ENCODE measurements at places on chromosomes 3 and 15.

DNA sequence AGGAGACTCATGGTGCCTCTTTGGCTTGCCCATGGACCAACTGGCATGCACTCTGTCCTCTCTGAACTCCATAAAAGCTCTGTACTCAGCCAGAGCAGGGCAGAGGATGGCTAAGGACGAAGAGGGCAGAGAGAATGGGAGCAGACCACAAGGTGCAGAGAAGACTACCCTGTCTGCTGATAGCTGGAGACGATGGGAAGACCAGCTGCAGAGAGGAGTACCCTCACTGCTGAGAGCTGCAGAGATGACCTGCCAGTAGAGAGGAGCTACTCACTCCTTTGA is 65.0 kb downstream of the THBS1 start:
- no peak for DNase-seq

DNA sequence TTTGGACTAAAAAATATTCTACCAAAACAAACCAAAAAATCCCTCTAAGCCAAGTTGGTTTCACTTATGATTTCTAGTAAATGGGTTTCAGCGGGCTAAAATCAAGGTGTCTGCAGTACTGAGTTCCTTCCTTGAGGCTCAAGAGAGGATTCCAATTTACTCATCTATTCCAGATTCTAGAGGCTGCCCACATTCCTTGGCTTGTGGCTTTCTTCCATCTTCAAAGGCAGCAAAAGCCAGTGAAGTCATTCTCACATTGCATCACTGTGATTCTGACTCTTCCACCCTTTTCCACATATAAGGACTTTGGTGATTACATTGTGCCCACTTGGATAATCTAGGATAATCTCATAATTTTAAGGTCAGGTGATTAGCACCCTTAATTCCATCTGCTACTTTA is 48.1 kb downstream of the DPPA2 start:
- DNase-seq, result no peak

DNA sequence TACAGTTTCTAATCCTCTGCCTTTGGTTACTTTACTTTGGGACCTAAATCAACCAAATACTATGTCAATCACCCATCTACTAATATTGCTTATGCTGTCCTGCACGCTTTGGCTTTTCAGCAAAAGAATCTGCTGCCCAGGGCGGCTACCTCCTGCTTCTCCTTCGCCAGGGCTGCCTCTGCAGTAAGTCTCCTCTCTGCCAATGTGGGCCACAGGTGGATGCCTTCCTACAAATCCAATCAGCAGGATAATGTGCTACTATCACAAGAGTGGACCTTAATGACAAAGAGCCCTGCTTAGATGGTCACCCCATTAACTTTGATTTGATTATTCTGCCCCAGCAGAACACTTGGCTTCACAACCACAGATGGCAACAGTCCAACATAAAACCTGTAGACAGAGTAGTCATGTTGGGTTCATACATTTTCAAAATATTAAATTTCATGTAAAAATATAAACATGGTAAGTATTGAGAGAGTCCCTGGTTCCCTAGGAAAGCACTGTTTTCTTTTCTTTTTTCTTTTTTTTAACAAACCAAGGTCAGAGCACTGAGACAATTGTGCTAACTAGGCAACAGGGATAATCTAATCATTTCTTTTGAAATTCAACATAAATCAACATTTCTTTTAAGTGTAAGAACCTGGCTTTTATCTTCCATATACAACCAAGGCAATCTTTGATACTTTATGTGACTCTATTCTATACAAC is 298.3 kb downstream of the ZBTB20 start:
- DNase-seq, result no peak

GRCh38 chr15:70857562-70858285 is 3.8 kb upstream of the LARP6 start:
- DNase-seq, result no peak

DNA sequence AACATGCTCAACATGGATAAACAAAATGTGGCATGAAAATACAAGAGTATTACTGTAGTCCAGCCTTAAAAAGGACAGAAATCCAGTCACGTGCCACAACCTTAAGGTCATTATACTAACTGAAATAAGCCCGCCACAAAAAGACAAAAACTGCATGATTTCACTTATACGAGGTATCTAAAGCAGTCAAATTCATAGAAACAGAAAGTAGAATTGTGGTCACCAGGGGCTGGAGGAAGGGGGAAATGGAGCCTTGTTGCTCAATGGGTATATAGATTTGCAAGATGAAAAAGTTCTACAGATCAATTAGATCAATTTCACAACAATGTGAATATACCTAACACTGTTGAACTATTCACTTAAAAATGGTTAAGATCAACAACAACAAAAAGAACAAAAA is 7.4 kb downstream of the GLB1 start:
- no peak for DNase-seq

DNA sequence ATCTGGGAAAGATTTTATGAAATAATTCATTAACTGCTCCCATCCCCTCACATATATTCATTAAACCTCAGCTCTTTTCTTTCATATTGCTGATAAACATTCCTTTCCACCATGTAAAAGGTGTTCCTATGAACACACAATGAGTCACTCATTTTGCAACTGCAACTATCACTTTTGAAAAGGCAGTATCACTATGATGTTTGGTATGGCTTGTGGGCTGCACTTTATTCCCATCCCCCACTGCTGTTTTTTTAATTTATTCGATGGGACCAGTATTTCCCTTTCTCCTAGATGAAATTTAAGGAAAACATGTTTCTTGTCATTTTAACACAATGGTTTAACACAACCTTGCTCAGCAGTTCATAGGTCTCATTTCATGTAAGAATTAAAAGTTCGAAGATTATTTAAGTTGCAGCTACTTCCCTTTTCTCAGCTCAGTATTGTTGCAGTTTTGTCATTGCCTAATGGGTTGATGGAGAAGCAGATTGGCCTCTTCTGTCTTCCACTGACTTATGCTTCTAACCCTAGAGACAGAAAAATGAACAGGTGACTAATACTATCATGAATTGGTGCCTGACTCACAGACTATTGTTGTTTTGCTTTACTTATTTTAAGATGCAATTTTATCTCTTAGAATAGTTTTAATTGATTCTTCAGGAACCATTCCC is 280.3 kb downstream of the ZPLD1 start:
- no peak for DNase-seq

GRCh38 chr3:172280406-172281051 is 167.7 kb downstream of the GHSR start:
- no peak for DNase-seq

DNA sequence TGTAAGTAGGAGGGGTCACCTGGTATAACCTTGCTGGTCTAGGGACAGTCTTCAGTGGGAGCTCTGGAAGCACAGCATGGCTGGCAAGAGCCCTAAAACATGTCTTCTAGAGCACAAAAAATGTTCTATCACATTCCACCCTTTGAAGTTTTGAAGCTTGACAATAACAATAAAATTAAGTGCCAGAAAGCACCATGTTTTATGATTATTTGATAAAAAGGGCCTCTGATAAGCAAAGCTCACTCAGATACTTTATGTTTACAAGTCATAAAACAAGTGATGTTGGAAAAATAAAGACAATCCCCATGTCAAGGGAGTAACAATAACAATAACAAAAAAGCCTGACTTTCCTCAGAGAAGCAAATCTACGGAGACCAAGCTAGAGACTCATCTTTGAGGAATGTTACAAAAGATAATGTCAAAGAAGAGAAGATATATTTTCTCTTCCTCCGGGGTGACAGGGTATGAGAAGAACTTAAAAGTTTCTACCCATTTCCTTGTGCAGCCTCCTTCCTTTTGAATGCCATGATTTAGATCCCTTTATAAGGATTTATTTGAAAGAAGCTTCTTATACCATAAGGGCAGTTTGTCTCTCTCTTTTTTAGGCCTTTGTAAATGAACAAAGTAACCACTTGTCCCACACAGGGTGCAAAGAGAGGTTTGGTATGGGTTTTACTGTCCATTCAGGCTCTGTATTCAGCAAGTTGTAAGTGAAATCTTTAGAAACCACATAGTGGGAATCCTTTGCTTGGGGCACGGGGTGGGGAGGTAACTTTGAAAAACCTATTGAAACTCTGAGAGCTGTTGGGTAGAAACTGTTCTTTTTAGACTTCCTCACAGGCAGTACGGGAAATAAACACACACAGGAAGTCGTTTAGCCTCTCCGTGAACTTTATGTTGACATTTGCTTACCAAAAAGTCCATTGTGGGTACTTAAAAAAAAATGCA is 109.6 kb upstream of the RBMS3 start:
- DNase-seq, result no peak

GRCh38 chr3:193909387-193909786 is 226.6 kb upstream of the HES1 start:
- DNase-seq, result no peak

Data from GOT3 (cell line).